Activated naive CD8-positive, alpha-beta T cell treated with anti-CD3 and anti-CD28 coated beads, Interleukin-2, amount 50 U/mL, for 16 hours (primary cell): ENCODE measurements at places on chromosomes 16 and 17.
A peak's percentile ranks its signal among the peaks of the same experiment; 100 is the strongest.

DNA sequence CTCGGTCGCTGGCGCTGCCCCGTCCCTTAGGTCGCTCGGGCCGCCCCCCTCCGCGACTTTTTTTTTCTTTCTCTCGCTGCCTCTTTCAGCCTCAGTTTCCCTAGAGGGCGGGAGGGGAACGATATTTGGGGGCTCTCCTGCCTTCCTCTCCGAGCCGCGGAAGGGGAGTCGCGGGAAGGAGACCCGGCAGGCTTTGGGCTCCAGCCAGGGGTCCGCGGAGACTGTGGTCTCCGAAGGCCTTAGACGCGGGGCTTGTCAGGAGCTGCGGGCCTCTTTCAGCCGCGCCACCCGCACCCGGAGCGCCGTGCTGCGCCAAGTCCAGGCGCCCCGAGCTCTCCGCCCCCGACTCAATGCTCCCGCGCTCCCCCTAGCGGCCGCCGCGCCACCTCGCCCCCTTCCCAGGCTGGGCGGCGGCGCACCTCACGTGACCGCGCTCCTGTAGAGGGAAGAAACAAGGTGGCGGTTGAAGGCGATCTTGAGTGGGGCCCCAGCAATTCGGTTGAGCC, at the start of gene LRRC37B:
LRRC37B (plus strand) TSS at position 427 of the 506 bp plus-strand sequence. CDS start 14,010 bp downstream, outside the sequence.
- peak; percentile 74 for DNase-seq

DNA sequence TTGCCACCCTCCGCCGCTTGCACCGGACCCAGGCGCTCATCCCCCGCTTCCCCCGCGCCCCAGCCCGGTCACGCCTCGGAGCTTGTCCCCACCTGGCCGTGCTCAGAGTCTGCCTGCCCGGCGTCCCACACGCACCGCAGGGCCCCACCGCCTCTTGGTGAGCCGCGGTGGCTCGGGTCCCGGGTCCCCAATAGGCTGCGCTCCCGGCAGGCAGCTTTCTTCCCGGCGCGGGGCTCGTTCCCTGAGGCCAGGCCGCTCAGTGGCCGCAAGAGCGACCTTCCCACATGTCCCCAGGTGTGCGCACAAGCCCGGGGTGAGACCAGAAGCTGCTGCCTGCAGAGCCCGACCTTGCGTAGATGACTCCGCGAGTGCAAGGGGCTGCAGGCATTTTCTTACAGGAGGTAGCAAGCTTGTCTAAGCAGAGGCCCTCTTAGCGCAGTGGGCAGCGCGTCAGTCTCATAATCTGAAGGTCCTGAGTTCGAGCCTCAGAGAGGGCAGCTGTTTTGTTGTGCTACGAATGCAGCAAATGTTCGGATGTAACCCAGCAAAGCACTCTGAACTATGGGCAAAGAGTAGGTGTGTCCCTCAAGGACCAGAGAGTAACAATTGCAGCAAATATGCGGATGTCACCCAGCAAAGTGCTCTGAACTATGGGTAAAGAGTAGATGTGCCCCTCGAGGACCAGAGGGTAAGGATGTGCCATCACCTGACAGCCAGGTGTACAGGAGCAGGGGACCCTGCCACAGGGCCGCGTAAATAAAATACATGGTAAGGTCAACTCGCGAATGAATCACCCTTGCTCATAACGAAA, 15.6 kb downstream of the TLE7 start:
- no peak for DNase-seq

- DNase-seq, result peak; percentile 71
Observed at GRCh38 chr17:49496183-49496866, 1.2 kb downstream of the NGFR start.

DNA sequence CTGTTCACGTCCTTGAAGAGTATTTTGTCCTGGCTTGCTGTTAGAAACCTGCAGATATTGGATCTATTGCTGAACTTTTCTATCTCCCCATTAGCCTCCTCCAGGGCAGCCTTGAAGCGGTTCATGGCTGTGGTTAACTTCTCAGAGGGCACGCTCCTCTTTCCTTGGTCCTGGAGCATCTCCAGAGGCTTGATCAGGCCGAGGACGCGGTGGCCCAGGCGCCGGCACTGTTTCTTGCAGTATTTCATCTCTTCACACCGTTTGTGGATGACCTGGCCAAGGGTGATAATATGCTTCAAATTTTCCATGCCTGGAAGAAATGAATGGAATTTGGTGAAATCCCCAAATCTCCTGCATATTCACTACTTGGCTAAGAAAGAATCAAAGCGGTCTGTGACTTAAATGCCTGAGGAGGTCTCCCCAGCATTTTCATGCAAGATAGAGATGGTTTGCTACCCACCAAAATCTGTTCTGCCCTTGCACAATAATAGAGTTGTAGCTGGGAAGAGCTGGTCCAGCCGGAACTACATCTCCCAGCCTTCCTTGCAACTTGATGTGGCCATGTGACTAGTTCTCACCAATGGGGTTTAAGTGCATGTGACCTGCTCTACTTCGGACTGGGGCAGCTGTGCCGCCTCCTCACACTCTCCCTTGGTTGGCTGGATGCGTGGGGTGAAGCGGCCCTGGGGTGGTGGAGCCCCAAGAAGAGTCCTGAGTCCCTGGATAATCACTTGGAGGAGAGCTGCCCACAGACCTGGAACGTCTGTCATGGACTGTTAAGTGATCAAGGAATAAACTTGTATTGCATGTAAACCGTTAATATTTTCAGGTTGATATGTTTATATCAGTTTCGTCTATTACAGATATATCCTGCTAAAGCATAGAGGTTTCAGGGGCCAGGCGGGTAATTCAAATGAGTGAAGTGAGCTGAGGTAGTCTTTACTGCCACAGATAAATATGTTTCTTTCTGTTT, 4.9 kb downstream of the MLKL start:
- no peak for DNase-seq

GRCh38 chr17:42459256-42459800, 650 bp downstream of the ATP6V0A1 start:
- no peak for DNase-seq

GRCh38 chr16:35516551-35516950, 2057.1 kb downstream of the TP53TG3F start:
- no peak for DNase-seq

- no peak for DNase-seq
Observed at GRCh38 chr17:34728771-34729310, 149.5 kb downstream of the TMEM132E start.

GRCh38 chr17:82445542-82445941, 5.0 kb downstream of the CYBC1 start:
- no peak for DNase-seq

GRCh38 chr17:68711858-68712257, 110.7 kb upstream of the FAM20A start:
- DNase-seq, result no peak

- no peak for DNase-seq
Observed at GRCh38 chr16:89581045-89581695, 5.6 kb downstream of the CPNE7 start.

DNA sequence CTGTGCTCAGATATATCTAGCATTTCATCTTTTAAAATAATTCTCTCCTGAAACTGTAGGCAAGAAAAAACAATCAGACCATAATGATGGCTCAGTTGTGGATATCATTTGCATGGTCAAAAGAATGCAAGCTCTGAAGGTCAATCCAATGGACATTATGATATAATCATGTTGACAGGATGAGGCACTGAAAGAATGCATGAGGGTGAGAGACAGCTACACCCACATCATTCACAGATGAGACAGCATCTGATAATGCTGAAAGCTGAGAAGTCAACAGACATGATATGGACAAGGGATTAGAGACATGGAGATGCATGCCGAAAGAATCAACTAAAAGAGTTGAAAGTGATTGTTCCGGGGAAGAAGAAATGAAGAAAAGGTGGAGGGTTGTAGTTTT, 346.4 kb upstream of the CDH5 start:
- DNase-seq, result no peak

DNA sequence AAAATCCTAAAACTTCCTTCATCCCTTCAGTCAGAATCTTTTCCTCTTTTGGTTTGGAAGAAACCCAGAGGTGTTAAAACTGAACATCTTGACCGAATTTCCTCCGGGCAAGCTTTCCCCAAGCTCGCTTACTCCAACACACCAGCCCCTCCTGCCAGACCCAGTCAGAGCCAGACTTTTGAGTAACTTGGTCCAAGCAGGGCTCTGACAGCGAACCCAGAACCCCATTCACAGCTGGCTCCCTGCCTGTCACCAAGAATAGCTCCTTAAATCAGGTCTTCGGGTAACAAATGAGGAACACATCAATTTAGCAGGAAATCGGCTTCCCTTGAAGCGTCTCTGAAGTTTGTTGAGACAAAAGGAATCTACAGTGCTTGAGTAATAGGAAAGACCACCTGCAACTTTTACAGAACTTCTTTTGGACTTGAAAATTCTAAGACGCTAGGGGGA, 27.3 kb downstream of the GAS7 start:
- no peak for DNase-seq

GRCh38 chr16:47925811-47926460, 229.9 kb downstream of the ABCC12 start:
- DNase-seq, result no peak

- no peak for DNase-seq
Observed at GRCh38 chr17:63622574-63623390, 565 bp downstream of the MAP3K3 start.

- DNase-seq, result no peak
Observed at GRCh38 chr17:10208604-10209193, 10.3 kb upstream of the GAS7 start.

GRCh38 chr16:26729951-26730541, 336.7 kb upstream of the C16orf82 start:
- DNase-seq, result no peak

GRCh38 chr16:25872369-25873070, 180.8 kb downstream of the HS3ST4 start:
- no peak for DNase-seq

DNA sequence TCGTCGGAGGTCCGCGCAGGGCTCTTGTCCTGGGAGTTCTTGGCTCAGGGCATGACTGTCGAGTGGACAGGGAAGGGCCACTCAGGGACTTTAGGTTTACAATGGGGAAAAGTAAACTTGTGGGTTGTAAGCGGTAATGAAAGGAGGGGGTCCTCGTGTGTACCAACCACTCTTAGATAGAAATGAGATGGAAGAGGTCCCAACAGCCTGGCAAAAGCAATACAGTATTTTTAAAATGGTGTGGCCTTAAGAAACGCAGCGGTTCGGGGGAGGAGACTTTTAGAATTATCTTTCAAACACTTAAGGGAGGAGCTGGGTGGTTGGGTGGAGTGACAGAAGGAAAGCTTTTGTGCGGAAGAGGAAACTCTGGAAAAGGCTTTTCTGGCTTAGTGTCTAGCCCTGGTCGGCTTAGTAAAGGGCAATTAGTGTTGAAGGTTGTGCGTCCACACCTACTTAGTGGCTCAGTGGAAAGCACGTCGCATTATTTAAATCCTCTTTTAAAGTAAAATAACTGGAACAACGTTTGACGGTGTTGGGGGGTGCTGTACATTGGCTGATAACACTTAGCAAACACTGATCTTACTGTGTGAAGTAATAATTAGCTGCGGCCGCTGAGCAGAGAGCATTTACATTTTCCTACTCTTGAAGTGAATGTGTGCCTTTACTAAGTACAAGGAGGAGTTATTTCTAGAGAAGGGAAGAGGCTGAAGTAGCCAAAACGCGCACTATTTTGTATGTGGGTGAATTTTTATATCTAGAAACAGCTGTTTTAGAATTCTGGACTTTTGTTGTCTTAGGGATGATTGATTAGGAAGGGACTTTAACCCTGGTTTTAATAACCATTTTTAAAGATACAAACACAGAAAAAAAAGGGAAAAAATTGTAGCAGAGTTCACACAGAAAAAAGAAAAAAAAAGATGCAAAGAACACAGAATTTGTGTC, 1.0 kb downstream of the WSB1 start:
- DNase-seq, result no peak

GRCh38 chr16:72844225-72844920, 203.6 kb downstream of the ZFHX3 start:
- DNase-seq, result no peak

- DNase-seq, result no peak
Observed at GRCh38 chr17:82865774-82866395, 26.1 kb upstream of the ZNF750 start.

DNA sequence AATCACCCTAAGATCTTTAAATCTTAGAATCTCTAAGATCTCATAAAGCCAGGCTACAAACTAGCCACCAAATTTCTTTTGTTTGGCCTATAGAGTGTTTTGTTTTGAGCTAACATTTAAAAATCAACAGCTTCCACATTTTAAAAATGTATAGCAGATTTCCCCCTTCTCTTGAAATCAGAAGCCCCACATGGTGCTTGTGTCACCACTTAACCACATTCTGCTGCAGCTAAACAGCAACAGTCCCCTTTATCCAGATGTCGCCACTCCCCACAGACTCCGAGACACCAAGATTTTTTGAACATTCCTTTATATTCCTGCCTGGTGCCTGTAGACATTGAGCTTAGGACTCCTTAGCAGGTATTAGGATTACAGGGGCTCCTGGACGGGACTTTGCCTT, 16.0 kb downstream of the GUCY2D start:
- no peak for DNase-seq

DNA sequence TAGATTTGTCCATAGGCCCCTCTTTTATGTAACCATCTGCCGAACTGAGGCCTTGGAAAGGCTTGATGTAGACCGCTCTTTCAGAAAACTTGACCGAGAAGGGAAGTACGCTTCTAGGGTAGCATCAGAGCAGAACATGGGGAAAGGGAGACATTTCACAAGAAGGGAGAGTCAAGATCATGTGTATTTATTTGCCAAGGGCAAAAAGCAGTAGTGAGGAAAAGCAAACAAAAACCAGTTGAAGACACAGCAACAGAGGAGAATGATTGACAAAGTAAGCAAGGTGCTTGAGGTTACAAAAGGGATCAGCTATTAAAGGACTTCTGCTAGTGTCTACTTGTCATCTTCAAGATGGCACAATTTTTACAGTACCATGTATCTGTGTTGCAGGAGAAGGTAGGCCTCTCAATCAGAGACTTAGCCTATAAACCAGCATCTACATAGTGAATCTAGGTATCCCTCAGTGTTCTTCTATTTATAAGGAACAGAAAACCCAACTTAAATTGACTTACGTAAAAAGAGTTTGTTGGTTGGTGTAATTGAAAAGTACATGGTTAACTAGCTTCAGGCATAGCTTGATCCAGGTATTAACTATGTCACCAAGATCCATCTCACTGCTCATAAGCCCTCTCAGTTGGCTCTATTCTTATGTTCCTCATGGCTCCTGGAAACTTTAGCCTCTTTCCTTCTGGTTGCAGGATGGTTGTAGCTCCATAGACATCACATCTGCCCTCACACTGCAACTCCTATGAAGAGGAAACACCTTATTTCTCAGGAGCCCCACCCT, 288.4 kb downstream of the IRX3 start:
- no peak for DNase-seq

DNA sequence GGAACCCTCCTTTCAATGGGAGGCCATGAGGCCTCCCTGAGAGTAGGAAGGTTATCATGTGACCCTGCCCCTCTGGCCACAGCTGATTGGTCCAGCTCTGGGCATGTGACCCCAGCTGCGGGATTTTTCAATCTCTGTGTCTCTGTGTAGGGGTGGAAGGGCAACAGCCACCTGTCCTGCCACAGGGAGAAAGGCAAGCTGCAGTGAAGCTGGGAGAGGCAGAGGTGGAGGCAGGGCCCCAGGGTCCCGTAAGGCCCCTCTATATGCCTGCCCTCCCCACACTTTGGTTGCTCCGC, 10.9 kb downstream of the DNAAF8 start:
- DNase-seq, result no peak
